Stimulated activated CD8-positive, alpha-beta memory T cell treated with anti-CD3 and anti-CD28 coated beads, Interleukin-7, amount 100 ng/mL, for 24 hours (primary cell): ENCODE measurements at places on chromosomes 11 and 22.

GRCh38 chr11:102733232-102733875 lies 8.6 kb upstream of the MMP8 start:
- DNase-seq, result peak; percentile 5

DNA sequence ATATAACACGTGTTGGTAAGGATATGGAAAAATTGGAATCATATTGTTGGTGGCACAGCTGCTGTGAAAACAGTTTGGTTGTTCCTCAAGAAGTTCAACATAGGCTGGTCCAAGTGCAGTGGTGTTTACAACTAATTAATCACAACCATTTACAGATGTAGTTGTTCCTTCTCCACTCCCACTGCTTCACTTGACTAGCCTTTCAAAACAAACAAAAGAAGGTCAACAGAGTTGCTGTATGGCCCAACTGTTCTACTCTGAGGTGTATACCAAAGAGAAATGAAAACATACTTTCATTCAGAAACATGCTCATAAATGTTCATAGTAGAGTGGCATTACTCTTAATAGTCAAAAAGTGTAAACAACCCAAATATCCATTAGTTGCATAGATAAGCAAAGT lies 36.6 kb upstream of the ACAT1 start:
- no peak for DNase-seq

DNA sequence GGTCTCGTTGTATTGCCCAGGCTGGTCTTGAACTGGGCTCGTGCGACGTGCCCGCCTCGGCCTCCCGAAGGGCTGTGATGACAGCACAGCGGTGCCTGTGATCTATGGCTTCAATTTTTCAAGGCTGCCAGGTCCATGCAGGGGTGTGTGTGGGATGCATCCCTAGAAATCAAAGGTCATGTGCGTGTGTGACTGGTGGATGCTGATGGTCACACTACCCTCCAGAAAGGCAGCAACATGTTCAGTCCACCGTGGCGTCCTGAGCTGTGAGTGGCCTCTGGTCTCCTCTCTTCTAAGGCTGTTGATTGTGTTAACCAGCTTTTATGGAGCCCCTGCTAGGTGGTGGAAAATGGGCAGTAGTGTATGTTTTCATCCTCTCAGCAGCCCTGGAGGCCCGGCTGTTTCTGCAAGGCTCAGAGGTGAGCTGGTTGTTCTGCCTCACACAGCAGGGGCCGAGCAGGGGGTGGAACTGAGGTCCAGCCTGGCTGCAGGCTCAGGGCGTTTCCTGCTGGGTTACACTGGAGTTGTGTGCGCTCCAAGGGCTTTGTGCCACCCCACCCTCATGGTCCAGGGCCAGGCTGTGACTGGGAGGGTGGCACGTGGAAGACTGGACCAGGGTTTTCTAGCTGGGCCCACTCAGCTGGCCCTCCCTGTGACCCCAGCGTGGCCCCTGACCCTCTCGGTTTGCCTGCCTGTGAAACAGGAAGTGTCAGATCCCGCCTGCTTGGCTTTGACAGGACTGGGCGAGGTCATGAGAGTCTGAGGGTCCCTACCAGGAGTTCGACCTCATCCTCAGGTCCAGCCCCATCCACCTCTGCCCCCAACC lies 7.7 kb downstream of the BIK start:
- DNase-seq, result no peak

- no peak for DNase-seq
Observed at GRCh38 chr22:42933485-42934091, 76.5 kb upstream of the ARFGAP3 start.

DNA sequence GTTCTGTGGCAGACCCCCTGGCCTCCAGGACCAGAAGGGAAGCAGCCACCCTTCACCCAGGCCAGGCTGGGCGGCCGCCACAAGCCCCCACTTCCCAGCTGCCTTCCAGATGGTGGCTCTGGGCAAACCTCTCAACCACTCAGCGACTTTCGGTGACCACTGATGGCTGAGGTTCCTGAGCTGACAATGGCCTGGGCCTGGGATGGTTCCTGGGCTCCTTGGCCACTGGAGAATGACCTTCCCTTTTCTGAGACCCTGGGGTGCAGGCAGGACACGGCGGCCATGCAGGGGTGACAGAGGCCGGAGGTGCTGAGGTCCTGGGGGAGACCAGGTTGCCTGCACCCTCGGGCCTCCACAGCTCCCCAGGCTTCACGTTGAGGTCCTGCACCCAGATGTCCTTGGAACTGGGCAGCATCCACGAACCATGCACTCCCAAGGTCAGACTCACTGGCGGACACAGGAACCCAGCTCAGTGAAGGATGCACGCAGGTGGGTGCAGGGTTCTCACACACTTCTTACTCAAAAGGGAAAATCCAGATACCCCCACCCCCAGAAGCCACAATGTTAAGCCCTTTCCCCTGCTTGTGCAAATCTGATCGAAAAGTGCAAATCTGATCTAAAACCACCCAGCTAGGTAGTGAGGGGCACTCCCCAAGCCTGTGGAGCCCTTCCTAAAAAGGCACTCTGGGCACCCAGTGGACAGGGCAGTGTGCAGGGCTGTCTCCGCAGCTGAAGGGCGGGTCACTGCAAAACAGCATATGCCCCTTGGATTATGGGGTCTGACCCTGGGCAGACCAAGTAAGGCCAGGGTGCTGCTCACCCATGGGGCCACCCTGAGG lies 13.9 kb upstream of the PHLDA2 start:
- DNase-seq, result no peak

DNA sequence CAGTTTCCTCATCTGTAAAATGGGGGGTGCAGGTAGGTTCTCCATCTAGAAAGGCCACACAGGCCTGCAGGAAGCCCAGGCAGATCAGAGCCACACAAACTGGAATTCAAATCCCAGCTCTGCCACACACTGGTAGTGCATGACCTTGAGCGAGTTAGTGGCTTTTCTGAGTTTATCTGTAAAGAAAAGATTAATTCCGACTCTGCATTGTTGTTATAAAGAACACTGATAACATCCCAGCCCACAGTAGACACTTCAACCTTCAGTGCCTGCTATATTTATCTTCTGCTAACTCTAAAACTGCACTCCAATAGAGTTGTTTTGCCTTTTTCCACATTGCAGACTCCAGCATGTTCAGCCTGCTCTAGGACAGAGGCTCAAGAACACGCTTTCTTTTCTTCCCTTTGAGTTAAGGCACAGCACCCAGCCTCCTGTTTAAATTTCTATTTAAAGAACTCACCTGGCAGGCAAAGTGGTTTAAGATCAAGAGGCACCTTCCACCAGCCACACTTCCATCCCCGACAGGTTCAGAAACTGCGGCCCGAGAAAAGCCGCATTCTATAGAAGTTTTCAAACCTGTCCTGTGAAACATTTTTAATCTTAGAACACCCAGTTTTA lies 133.9 kb downstream of the PLEKHA7 start:
- no peak for DNase-seq

DNA sequence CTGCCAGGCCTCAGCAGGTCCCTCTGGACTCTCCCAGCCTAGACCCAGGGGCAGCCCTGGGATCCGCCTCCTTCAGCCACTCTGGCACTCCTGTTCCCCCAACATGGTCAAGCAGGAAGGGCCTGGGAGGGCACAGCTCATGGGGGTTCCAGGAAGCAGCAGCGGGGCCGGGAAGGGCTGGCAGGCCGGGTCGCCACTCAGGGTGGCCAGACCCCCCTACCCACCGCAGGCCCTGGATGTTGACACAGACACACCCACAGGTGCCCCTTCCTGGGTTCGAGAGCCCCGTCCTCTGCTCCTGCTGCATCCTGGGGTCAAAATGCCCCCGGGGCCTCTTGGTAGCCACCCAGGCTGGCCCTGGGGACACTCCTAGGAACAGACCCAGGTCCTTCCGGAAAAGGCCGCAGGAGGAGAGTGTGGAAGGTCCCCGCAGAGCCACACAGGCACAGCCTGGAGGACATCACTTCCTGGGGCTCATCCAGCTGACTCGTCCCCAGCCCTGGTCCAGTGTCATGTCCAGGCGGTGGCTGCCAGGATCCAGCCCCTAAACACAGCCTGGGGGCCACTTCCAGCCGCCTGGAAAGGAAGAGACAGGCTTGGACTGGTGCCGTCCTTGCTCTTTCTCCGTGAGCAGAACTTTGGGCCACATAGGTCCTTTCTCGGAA lies 6.8 kb upstream of the PIM3 start:
- no peak for DNase-seq
